ENCODE measurements at places on chromosomes 16 and 17.

GRCh38 chr16:53991754-53992378 is 287.9 kb downstream of the FTO start:
- no peak for DNase-seq

GRCh38 chr16:68236137-68236825 is 354 bp upstream of the ESRP2 start:
- no peak for DNase-seq

- DNase-seq = no peak
Measured at GRCh38 chr17:8320990-8321389, 10.9 kb downstream of the ARHGEF15 start.

- no peak for DNase-seq
Measured at GRCh38 chr16:89534252-89534756, 26.1 kb downstream of the SPG7 start.

- DNase-seq = no peak
Measured at GRCh38 chr16:2768403-2769089, 8.5 kb downstream of the ELOB start.

DNA sequence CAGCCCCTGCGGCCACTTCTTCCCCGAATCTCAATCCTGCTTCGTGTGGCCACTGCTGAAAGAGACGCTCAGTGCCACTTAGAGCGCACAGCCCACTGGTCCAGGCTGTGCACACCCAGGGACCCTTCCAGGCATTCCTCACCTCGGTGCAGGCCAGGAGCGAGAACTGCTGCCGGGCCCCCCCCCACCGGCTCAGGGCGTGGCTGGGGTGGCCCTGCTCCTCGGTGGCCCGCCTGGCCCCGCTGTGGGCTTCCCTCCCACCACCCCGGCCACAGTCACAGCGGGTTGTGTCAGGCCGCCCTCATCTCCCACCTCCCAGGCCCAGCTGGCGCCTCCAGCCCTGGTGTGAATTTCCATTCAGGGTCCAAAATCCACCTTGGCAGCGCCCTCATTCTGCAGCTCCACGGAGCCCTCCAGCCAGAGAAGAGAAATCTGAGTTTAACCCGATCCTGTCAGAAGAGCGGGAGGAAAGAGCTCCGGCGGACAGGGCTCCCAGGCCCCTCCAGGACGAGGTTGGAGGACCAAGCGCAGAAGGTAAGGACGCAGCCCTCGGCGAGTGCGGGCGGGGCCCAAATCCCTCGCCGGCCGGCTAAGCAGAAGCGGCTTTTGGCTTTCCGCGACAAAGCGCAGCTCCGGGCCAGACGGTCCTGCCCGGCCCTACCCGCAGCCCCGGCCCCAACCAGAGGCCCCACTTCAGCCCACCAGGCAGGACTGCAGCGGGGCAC is 12.0 kb downstream of the TBC1D16 start:
- peak; percentile 80 for DNase-seq

DNA sequence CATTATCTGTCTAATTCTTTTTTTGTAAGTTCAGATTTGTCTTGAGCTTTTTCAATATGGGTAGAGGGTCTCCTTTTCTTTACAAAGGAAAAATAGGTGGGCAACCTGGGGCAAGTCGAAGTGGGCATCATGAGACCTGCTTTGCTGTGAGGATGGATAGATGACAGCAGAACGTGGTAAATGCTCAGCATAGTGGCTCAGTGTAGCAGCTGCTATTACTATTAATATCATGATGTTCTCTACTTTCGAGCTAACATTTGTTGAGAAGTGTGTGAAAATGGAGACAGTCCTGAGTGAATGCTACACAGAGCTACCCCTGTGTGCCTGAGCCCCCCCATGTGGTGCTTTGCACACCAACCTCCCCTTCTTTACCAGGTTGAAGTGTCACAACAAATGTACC is 39.0 kb upstream of the LGALS9 start:
- DNase-seq = no peak

DNA sequence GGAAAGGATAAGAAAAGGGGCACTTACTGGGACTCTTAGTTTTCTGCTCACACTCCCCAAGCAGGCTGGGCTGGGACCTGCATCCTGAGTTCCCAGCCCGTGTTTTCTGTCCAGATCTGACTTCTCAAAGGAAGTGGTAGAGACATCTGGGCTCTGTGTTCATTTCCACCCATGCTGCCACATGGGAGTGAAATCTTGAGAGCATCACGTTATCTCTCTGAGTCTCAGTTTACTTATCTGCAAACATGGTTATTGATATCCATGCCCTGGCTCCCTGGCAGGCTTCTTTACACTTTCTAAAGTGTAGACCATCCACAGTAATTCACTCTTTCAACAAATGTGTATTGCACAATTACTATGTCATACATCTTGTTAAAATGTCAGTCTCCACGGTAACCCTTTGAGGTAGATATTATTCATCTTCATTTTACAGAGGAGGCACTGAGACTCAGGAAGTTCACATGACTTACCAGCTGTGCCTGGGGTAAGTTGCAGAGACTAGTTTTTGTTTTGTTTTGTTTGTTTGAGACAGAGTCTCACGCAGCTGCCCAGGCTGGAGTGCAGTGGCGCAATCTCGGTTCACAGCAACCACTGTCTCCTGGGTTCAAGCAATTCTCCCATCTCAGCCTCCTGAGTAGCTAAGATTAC is 3.4 kb downstream of the ZNF688 start:
- no peak for DNase-seq

Measured in left forelimb (tissue), 1 donor.